Fibroblast of skin of scalp (primary cell): ENCODE measurements at places on chromosomes 16 and 17.

DNA sequence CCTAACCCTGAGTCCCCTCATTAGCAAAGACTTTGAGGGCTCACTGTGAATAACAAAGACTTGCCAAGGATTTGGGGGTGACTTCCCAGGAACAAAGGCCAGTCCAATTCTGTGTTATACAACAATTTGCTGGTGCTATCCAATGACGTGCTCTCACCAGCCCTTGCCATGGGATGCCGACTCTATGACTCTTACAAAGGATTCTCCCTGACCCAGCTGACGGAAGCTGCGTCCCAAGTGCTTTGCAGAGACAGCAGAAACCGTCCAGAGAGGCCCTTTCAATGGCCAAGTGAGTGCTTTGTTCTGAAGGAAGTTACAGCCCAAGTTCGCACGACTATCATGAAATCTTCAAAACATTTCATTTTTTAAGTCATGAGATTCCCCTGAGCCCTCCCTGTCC lies 345.3 kb upstream of the TNRC6C start:
- no peak for DNase-seq

DNA sequence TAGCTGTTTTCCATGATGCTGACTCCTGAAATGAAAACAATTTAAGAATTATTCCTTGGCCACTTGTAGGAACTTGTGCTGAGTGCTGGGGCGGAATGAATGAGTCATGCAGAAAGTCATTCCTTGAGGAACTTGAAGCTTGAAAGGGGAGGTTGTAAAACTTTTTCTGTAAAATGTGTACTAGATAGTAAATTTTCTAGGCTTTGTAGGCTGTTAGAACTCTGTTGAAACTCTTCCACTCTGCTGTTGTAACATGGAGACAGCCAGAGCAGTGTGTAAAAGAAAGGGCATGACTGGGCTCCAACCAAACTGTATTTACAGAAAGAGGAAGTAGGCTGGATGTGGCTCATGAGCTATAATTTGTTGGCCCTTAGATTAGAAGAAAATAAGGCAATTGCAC lies 46.1 kb downstream of the ABCA8 start:
- peak; percentile 94 for DNase-seq

GRCh38 chr16:71698491-71698890 lies 26.0 kb downstream of the PHLPP2 start:
- no peak for DNase-seq

- DNase-seq = peak; percentile 70
Observed at GRCh38 chr17:48054238-48055185, 6.4 kb downstream of the NFE2L1 start.

- no peak for DNase-seq
Observed at GRCh38 chr16:47715442-47716083, 254.4 kb downstream of the PHKB start.

GRCh38 chr17:65780111-65780510 lies 218.7 kb upstream of the AXIN2 start:
- DNase-seq = no peak

DNA sequence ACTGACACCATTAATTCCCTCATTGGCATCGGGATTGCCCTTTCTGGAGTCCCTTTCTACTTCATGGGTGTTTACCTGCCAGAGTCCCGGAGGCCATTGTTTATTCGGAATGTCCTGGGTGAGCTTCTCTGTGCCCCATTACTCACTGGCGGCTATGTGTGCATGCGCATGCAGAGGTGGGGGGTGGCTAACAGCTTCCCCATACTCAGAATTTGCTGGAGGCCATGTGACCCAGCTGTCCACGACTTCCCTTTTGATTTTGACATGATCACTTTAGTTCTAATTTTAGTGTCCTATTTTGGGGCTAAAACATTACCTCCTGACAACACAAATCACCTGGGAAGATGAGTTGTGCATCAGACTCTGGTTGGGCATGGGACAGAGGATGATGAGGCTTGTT lies 14.1 kb downstream of the SLC7A6OS start:
- DNase-seq = no peak

DNA sequence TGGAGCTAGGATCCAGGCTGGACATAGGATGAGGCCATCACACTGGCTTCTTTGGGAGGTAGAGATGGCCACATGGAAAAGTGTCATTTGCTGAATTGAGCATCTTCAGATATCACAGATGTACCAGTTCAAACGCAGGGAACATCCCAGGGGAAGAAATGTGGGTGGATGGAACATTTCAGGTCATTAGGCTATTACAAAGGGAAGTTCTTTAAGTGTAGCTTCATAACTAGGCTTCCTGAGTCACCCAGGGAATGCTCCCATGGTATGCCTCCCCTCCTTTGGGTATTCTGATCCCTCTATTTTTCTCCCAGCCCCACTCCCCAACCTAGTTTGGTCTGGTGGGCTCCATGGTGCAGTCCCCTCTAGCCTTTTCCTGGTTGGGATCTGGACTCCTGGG lies 69.8 kb upstream of the IRX3 start:
- DNase-seq = no peak

DNA sequence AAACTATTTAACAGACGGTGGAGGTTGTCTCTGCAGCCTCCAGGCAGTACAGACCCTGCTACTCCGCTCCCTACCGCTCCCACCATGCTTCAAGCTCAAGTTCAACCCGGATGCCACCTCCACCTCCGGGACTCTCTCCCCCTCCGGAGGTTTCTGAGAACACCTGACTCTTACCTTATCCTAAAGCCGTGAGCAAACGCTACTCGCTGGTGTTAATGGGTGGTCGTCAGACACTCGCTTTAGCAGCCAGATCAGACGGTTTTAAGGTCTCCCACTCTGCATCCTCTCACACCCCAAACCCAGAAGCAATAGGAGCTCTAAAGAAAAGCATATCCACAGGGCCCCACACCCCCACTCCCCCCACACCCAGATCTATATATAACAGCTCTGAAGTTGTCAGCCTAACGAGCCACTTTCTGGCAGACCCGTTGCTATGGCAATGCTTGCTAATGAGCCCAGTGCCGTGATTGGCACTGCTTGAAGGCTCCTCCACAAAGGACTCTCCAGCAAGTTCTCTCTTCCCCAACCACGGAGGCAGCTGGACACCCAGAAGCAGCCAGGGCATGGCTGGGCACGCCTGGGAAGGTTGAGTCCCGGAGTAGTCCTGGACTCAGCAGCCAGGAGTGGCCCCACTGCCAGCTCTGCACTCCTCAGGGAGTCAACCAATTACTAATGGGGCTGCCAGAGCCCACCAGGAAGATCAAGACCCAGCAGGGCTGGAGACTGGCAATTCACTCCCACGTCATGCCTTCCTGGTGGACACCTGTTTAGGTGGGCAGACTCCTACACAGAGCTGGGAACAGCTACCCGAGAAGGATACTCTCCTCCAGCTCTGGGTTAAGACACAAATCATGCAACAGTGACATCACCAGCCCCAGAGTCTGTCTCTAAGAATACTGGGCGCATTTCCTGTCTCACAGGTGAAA lies 121.2 kb upstream of the RCVRN start:
- no peak for DNase-seq

DNA sequence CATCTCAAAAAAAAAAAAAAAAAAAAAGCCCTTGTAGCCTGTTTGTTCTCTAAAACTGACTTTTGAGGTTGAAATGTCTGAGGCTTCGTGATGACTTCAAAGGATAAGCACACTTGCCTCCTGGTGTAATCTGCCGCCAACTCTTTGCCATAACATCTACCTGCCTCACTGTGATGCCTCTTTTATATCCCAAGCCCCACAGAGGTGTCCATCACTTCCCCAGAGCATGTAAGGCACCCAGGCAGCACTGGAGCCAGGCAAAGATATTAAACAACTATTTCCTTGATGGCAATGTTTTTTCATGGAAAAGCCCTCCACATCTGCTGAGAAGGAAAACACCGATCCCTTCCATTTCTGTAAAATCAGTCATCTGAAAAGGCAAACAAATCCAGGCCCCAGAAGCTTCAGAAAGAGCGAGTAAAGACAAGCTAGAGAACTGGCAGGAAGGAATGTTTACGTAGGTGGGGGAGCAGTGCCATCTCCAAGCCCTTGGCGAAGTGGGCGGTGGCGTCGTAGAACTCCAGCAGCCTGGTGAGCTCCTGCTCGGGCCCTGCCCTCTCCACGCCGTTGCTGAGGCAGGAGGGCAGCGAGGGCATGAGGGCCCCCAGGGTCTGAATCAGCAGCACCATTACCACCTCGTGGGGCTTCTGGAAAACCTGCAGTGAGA lies 28.6 kb downstream of the COG7 start:
- peak; percentile 6 for DNase-seq

GRCh38 chr17:35368081-35368830 lies 5.2 kb downstream of the SLFN11 start:
- peak; percentile 4 for DNase-seq

DNA sequence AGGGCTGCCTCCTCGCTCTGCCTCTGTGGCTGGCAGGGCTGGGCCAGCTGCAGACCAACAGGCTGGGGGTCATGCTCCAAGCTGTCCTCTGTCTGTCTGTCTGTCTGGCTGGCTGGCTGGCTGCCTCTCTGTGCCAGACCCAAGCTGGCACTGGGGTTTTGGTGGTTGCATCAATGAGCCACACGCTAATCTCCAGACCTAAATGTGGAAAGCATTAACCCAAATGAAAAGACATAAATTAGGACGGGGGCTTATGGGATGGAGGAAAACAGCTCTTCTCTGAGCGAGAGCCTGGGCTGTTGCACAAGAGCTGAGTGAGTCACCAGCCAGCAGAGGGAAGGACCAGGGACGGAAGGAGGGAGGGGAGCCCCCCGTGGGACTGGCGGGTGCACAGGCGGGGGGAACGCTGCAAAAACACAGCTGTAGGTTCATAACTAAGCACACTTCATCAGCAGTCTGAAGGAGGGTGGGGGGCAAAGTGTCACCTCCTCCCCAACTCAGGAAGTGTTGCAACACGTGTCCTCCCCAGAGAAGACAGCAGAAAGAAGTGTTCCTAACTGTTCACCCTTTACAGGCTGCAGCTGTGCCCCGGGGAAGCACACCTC lies 83.4 kb downstream of the GAS7 start:
- peak; percentile 97 for DNase-seq

GRCh38 chr17:48618256-48618896 lies 3.3 kb upstream of the HOXB8 start:
- peak; percentile 80 for DNase-seq

DNA sequence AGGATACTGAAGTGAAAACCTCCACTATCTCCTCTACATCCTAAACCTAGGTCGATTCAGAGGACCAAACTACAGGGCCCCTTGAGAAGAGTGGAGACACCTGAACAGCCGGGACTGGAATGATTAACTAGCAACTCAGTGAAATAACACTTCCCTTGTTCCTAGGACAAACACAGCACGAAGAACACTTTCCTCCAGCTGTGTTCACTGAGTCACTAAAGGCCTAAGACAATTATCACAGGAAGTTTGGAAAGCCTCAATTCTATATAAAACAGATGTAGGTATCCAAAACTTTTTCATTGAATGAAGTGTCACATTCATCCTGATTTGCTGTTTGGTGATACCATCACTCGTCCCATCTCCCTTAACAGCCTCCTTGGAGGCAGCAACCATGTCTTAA lies 15.5 kb upstream of the CUEDC1 start:
- peak; percentile 75 for DNase-seq

GRCh38 chr16:27547134-27547533 lies 2.6 kb downstream of the GTF3C1 start:
- DNase-seq = peak; percentile 55

GRCh38 chr17:70100983-70101382 lies 26.0 kb downstream of the KCNJ16 start:
- DNase-seq = peak; percentile 16

GRCh38 chr16:68752602-68753001 lies 15.5 kb downstream of the CDH1 start:
- DNase-seq = no peak

GRCh38 chr16:8967132-8967821 lies 3.6 kb upstream of the USP7 start:
- no peak for DNase-seq

- peak; percentile 54 for DNase-seq
Observed at GRCh38 chr17:36544044-36544306, 744 bp upstream of the GGNBP2 start.

DNA sequence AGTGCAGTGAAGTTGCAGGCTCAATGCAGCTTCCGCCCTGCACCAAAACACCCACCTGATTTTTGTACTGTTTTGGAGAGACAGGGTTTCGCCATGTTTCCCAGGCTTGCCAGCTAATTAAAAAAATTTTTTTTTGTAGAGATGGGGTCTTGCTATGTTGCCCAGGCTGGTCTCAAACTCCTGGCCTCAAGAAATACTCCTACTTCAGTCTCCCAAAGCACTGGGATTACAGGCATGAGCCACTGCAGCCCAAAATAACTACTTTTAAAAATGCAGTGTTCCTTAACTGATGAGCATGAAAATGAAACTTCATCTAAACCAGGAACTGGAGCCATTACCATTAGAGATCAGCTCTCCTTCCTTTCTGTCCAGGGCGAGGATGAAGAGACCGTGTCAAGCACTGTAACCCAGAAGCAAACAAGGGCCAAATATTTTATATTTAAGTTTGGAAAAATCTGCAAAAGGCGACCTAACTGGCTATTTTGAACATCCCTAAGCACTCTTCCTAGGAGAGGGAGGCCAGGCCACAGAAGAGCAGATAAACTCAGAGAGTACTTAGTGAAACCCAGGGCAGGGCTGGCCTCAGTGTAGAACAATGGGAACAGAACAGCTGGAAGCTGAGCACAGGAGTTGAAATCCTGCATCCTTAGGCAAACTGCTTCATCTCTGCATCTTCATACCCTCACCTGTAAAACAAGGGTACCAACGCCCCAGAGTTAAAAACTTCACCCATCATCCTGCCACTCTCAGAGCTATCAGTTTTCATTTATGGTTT lies 24.0 kb downstream of the CREBBP start:
- DNase-seq = no peak

DNA sequence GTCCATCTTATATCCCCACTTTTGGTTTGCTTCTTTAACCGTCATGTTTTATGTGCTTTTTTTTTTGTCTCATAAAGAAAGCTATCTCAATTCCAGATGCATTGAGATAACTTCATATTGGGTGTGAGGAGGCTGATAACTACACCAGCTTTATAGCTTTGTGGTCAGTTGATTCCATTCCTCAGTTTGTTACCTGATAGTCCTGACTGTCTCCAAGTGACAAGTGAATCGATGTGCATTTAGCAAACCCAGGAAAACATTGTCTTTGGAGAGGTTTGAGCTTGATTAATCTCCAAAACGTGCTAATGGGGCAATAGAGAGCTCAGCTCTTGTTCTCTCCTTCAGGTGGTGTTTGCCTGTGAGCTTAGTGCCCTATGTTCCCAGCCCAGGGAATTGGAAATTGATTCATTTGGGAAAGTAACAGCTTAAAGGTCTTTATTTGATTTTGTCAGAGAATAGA lies 22.7 kb downstream of the HS3ST3B1 start:
- DNase-seq = no peak

DNA sequence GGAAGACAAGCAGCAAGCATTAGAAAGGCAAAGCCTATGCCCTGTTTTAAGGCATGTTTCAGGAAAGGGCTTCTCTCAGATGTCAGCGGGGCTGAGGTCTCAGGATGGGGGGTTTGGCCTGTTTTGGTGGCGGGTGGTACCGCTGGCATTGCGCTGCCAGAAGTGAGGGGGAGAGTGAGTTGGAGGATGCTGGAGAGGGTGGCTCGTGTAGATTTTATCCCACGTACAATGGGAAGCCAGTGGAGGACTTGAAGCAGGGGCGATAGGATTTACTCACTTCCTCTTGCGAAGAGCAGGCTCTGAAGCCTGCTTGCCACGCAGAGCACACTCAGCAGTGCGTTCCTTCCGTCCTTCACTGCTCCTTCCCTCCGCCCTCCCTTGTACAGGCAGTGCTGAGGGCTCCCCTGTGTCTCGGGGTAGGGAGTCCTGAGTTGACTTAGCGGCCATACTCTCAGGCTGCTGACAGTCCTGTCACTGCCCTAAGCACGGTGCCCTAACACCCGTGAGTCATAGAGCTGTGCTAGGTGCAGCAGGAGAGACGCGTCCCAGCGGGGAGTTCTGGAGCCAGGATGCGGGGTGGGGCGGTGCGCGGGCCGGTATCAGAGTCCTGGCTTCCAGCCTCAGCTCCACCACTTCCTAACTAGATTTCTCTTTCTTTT lies 113.1 kb downstream of the SNX29 start:
- DNase-seq = peak; percentile 64

- DNase-seq = no peak
Observed at GRCh38 chr16:49274591-49274990, 7.0 kb downstream of the CBLN1 start.
